ENCODE measurements at places on chromosomes 6 and 20.

DNA sequence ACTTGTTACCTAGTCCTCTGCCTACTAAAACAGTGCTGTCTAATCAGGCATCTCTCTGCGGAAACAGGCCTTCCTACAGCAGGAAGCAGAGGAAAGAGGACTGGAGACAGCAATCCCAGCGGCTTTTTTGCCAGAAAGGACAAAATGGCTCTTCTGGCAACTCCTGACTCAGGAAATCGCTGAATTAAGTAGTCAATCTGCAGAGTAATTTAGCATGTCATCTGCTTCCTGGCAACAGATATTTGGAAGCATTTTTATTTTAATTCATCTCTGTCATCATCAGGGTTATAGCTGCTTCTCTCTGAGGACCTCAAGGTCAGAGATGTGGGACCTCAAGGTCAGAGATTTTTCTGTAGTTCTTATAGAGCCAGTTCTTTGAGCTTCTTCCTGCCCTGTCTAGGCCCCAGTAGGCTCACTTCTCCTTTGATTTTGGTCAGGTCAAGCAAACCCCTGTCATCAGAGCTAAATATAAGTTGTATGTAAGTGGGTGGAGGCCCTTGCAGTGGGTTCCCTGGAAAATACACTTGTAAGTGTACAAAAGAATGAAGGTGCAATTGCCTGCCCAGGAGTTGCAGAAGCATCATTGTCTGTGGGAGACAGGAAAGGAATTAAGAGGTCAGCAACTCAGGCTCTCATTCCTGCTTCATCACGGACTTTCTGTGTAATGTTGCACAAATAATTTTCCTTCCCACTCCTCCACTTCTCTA lies 229.4 kb downstream of the ALDH8A1 start:
- DNase-seq, result no peak

GRCh38 chr6:162124710-162125435 lies 602.7 kb downstream of the PRKN start:
- DNase-seq, result no peak

GRCh38 chr6:79821859-79822258 lies 125.5 kb downstream of the ELOVL4 start:
- no peak for DNase-seq

GRCh38 chr6:88588938-88589337 lies 374.5 kb downstream of the RNGTT start:
- no peak for DNase-seq

DNA sequence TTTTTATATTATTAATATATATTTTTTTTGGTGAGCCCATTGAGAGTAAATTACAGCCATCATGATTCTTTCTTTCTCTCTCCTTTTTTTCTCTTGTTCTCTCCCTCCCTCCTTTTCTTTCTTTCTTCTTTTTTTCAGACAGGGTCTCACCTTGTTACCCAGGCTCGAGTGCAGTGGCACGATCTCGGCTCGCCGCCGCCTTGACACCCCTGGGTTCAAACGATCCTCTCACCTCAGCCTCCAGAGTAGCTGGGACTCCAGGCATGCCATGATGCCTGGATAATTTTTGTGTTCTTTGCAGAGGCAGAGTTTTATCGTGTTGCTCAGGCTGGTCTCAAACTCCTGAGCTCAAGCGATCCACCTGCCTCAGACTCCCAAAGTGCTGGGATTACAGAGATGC lies 1.6 kb downstream of the CCDC170 start:
- no peak for DNase-seq

- DNase-seq, result no peak
These were observed 38.0 kb downstream of the SLC2A4RG start for GRCh38 chr20:63777614-63778013.

GRCh38 chr6:122363769-122364483 lies 35.5 kb upstream of the HSF2 start:
- DNase-seq, result no peak
